ENCODE measurements at places on chromosomes 1 and 21.

DNA sequence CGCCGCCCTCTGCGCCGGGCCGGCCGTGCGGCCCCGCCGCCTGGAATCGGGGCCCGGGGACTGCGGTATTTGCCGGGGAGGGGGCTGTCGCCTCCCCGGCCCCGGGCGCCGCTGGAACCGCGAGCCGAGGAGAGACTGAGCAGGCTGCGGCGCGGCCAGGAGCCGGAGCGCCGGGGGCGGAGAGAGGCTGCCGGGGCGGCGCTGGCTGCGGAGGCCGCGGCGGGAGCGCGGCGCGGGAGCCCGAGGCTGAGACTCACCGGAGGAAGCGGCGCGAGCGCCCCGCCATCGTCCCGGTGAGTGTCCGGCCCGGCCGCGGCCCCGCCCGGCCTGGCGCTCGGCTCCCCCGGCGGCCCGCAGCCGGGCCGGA is 746 bp downstream of the DYRK1A start:
- no peak for DNase-seq

DNA sequence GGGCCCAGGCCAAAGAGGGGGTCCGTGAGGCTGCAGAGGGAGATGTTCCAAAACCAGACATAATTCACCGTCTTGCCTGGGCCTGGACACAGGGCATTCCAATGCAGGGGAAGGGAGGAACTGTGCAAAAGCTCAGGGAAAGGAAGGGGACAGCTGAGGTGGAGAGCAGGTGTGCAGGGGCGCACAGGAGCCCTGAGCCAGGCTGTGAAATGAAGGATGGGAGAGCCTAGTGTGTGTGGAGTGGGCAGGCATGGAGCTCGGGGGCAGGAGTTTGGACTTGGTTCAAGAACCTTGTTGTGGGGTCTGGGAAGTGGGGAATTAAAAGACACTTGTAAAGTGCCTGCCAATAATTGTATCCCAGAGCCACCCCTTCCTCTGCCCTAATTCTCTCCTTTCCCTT is 2.3 kb downstream of the TNNI1 start:
- DNase-seq = no peak

GRCh38 chr1:244449936-244450508 is 1.7 kb downstream of the ADSS2 start:
- DNase-seq = no peak

DNA sequence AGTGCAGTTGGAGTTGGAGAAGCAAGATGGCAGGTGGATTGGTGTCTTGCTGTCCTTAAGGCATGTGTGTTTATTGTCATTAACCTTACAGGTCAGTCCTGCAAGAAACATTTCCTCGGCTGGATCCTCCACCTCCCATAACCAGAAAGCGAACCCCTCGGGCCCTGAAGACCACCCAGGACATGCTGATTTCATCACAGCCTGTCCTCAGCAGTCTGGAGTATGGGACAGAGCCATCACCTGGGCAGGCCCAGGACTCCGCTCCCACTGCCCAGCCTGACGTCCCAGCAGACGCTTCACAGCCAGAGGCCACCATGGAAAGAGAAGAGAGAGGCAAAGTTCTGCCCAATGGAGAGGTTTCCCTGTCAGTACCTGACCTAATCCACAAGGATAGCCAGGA is 1.6 kb downstream of the C1orf226 start:
- DNase-seq = no peak

GRCh38 chr1:42423681-42424080 is 32.1 kb downstream of the ZMYND12 start:
- no peak for DNase-seq

GRCh38 chr21:39649526-39649925 is 36.8 kb downstream of the B3GALT5 start:
- DNase-seq = no peak

DNA sequence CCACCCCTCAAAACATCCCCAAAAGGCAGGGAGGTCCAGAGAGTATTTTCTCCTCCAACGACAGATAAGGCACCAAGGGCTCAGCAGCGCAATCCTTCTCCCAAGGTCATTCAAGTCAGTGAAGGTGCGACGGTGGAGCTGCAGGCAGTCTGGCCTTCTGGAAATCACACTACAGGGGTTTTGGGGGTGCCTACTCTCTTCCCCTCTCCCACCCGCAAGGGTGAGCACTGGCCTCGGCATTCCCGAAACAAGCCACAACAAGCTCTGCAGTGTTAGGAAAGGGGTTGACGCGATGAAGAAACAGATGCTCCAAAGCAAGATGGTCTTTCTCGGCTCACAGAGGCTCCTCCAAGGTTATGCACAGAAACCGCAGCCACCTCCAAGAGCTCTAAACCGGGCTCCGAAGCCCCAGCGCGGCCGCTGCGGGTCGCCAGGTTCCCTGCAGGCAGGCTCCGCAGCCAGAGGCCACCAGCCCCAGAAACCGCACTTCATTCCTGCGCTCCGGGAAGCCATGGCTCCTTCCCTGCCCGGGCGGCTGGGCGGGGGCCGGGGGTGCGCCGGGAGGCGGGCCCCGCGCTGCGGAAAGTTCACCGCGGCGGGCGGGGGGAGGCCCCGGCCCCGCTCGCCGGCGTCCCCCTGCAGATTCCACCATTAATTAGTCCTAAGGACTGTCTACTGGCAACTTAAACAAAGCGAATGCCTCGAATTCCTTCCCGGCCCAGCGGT is 1.1 kb downstream of the LUZP1 start:
- DNase-seq = peak; percentile 29

- DNase-seq = no peak
Measured at GRCh38 chr1:167056529-167057231, 33.5 kb downstream of the GPA33 start.

- no peak for DNase-seq
Measured at GRCh38 chr1:43267291-43267805, 2.4 kb upstream of the TMEM125 start.

- peak; percentile 68 for DNase-seq
Measured at GRCh38 chr1:237794071-237794470, 96.7 kb downstream of the ZP4 start.

DNA sequence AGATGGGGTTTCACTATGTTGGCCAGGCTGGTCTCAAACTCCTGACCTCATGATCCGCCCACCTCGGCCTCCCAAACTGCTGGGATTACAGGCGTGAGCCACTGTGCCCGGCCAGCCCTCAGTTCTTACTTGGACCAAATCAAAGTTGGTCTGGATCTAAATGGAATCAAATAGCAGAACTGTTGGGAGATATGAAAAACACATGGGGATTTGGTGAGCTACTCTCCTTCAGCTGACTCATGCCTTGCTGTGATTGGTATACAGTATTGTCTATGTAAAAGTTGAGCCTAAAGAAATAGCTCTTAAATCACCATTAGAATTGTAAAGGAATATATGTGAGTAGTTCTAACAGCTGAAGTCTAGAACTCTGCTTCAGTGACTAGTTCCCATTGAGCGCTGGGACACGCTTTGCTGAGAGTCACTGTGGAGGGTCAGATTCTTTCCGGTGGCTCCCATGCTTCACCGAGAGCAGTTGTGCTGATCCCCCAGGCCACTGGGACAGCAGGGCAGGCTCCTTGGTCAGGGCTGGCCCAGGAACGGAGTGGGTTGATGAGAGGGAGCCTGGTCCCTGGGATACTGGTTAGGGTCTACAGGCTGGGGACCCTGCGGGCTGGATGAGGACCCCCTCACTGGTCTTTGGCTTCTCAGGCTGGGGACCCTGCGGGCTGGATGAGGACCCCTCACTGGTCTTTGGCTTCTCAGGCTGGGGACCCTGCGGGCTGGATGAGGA is 14.0 kb downstream of the PKNOX1 start:
- DNase-seq = no peak

DNA sequence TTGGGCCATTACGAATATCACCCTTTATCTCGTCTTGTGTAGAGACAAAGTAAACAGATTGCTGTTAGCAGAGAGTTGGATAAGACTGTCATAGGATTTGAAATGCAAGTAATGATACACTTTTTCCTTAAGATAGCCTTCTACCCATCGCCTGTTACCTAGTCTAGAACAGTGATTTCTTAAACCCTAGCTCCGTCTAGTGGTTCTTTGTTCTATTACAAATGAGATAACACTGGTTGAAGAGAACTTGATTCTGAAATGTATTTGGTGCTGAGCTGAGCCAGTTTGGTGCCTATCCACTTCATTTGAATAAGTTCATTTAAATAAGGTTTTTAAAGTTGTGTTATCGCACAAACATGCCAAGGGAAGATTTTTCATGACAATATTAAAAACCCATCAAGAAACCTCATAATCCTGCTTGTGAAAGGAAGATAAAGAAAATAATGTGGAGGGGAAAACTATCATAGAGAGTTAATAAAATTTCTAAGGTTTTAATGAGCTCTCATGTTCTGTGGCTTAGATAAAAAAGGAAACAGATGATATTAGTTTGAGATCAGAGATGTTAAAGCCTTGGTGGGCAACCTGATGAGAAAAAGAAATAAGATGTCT is 1.5 kb upstream of the KCNH1 start:
- DNase-seq = peak; percentile 57

GRCh38 chr1:29749024-29749945 is 513.0 kb downstream of the PTPRU start:
- no peak for DNase-seq

DNA sequence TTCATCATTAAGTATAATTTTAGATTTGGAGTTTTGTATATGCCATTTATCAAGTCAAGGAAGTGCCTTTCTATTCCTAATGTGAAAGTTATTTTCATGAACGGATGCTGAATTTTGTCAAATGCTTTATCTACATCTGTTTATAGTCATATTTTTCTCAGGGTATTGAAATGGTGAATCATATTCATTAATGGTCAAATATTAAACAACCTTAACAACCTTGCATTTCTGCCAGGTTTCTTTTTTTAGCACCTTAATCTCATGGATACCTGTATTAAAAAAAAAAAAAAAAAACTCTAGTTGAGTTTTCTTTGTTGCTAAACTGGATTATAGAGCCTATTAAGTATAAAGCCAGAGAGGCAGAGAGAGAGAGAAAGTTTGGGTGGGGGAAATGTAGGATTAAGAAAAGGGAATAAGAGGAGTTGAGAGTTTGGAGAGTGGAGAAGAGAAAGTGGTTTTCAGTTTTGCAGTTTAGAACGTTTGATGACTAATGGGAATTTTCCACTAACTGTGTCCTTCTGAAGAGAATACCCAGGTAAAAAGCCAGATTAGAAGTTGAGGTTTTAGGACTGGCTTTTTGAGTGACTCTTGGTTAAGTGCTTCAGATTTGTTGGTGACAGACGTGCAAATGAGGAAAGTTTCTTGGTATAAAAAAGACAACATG is 305.0 kb downstream of the HLX start:
- DNase-seq = no peak

DNA sequence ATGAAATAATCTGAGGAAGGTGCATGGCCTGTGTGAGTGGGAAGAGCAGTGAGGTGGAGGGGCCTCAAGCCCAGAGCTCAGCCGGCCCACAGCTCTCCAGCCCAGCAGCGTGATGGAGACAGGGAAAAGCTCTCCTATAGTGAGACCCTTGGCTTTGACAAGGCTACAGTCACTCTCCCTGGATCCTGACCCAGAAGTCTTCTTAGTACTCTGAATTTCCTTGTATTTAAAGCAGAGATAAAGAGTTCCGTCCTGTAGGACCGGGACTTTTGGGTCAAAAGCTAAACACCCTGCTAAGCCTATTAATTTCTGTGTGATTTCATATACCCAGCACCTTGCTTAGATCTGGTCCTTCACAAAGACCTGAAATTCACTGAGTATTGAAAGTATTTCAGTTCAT is 48.2 kb upstream of the F3 start:
- no peak for DNase-seq
